ENCODE measurements at places on chromosomes 6 and 20.

DNA sequence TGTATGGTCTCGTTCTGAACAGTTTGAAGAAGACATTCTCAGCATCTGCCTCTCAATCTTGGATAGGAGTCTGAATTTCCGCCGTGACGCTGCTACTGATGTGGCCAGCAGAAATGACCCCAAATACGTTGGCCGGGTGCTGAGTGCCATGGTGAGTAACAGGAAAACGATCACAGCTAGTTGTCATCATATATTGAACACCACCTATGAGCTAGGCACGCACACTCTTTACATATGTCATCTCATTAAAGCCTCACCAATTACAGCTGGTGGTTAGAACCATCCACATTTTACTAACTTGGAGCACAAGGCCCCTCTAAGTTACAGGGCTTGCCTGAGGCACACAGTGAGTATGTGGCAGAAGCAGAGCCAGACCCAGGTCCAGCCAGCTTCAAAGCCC, 17.1 kb downstream of the TGM3 start:
- no peaks in the 10 kb centered on the region for H3K4me1 ChIP-seq
- H3K4me3 ChIP-seq, result no peak overlapping the region
- H3K36me3 ChIP-seq, result no peaks in the 10 kb centered on the region
- no peak overlapping the region for H3K27ac ChIP-seq

GRCh38 chr6:53829698-53830221, 35.0 kb downstream of the LRRC1 start:
- H3K4me1 ChIP-seq, result no peaks in the 10 kb centered on the region
- no peaks in the 10 kb centered on the region for H3K36me3 ChIP-seq

DNA sequence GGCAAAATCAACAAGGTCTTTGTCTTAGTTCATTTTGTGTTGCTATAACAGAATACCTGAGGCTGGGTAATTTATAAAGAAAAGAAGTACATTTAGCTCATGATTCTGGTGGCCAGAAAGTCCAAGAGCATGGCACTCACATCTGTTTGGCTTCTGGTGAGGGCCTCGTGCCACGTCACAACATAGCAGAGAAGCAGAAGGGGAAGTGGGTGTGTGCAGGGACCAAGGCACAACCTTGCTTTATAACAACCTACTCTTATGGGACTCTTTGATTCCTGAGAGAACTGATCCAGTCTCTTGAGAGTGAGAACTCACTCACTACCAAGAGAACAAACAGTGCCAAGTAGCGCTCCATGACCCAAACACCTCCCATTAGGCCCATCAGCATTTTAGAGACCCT, 25.4 kb downstream of the GABRR2 start:
- H3K4me1 ChIP-seq, result no peaks in the 10 kb centered on the region
- no peak overlapping the region for H3K4me3 ChIP-seq
- H3K36me3 ChIP-seq, result no peaks in the 10 kb centered on the region
- no peak overlapping the region for H3K27ac ChIP-seq

DNA sequence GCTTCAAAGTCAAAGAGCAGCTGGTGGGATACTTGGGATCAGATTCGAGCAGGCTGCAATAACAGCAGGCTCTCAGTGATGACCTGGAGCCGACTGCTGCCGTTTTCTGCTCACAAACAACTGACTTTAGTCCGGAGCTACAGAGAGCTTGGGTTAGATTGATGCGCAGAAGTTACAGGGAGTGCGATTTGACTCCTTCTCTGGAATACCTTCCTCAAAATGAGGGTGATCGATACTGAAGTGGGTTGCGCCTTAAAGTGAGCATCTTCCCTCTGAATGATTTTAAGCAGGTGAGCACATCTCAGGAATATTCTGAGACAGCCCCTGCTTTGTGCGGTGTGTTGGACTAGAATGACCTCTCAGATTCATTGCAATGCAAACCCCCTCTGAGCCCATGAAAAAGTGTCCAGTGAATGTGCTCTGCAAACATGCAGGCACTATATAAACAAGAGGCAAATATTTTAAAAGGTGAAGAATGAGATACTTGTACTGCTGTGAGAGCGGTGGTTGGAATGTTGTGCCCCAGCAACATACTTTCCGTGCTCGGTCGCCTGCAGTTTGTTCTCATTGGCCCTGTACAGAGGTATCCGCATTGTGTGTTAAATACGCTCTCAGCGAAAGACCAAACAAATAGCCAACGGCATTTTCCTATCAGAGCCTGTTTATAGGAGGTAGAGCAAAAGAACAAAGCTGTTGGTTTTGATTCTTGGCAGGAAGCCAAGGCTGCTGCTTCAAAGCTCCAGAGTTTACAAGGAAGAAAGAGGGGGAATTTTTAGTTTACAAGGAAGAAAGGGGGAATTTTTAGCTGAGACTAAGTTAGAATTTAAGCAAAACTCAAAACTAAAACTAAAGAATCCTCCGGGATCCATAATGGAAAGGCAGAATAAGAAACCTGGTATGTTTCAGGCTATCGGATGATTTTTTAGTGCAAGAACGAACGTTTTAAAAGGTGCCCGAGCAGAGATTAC, 67.7 kb downstream of the PHACTR2 start:
- no peak for DNase-seq
- H3K4me3 ChIP-seq, result no peak overlapping the region
- H3K27ac ChIP-seq, result no peak overlapping the region
- H3K4me1 ChIP-seq, result no peaks in the 10 kb centered on the region
- H3K36me3 ChIP-seq, result no peaks in the 10 kb centered on the region

DNA sequence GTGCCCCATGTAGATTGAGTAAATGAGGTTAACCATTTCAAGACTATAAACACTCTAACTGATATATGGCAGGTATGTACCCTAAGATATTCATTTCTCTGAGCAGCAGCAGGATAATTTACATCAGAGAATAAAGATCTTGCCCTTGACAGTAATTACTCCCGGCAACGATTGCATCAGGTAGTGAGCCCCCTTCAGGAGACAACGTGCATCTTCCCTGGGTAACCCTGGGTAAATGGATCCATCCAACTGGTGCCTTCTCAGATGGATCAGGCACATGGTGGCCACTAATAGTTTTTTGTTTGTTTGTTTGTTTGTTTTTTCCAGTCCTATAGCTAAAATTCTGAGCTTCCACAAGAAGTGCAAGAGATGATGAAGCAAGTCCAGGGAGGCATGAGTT, 469.4 kb upstream of the SLC35B3 start:
- H3K36me3 ChIP-seq, result no peaks in the 10 kb centered on the region
- H3K4me1 ChIP-seq, result no peaks in the 10 kb centered on the region
- H3K27me3 ChIP-seq, result no peaks in the 10 kb centered on the region
- DNase-seq, result no peak

Measured in CD8-positive, alpha-beta memory T cell (primary cell).